Mucosa of descending colon (tissue), 3 donors: ENCODE measurements at places on chromosomes 1 and 21. TPM values are rescaled to one million over a fixed set of nuclear protein-coding genes. Genes with fewer than 3 reads are reported as not detected.

DNA sequence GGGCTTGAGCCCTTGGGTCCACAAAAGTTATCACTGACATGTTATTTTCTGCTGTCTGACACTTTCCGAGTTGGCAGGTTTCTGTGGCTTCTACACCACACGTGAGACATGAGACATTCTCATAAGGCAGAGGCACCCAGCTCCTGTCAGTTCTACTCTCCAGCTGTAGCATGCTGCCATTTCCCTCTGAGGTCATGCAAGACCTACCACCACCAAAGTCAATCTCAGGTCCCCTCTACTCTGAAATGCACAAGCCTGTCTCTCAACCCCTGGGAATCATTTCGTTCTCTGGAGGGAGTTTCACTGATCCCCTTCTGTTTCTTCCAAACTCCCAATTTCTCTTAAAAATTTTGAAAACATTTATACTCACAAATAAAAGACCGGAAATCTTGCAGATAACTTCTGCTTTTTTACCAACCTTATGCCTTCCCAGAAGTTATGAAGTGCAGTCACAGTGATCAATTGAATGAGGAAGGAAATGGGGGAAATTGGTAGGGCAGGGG, 39.5 kb upstream of the CR2 start:
- DNase-seq = no peak

- DNase-seq = peak; percentile 19
Measured at GRCh38 chr1:175725684-175726083, 17.7 kb downstream of the TNR start.

Gene RSBN1
- 28.3 TPM for total RNA-seq

GRCh38 chr1:6090996-6091822, 45.5 kb downstream of the KCNAB2 start:
- no peak for DNase-seq

DNA sequence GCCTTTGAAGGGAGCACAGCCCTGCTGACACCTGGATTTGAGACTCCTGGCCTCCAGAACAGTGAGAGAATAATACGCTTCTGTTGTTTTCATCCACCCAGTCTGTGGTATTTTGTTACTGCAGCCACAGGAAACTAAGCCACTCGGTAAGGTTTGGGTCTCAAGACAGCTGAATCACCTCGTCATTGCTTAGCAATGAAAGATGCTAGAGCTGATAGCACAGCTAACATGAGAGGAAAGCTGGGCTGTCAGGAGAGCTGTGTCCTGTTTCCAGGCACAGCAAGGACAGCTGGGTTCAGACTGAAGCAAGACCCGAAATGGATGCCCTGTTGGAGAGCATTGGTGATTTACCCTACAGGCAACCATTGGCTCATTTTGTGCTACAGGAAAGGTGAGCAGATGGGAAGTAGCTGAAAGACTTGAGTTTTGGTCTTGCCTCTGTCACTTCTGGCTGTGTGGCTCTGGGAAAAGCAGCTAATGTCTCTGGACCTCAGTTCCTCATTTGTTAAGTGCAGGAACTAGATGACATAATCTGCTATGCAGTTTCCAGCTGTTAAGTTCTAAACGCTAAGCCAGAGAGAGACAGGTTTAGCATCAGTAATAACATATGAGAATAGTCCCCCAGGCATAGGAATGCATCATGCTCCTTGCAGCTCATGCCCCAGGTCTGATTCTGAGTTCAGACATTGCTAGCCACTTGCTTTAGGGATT, 58.0 kb downstream of the CLIC6 start:
- no peak for DNase-seq

DNA sequence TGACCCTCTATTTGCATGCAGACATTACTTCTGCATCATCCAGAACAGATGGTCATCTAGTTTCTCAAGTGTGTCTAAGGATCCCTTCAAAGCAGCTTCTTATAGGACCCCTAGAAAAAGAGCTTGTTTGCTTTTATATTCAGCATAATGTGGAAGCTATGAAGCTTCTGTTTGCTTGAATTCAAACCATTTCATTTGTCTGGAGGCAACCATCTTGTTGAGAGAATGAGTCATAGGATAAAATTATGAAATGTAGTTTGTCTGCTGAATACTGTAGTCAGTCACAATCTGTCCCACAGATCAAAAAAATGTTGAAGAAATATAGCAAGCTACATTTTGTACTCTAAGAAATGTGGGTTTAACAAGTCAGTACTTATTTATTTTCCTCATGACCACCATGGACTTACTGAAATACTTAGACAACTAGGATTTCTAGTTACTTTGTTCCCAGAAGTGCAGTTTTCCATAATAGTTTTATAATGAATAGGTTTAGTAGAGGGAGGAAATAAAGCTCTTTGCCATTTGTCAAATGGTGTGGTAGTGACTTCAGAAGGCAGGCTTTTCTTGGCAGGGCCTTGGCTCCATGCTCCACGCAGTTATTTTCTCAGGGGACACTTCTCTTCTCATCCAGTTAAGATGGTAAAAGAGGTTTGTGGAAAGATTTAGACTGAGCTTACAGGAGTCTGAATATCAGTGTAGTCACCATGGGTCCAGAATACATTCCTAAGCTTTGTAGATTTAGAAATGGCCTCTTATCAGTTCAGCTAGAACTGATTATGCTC, 74.8 kb upstream of the DEPDC1 start:
- no peak for DNase-seq

DNA sequence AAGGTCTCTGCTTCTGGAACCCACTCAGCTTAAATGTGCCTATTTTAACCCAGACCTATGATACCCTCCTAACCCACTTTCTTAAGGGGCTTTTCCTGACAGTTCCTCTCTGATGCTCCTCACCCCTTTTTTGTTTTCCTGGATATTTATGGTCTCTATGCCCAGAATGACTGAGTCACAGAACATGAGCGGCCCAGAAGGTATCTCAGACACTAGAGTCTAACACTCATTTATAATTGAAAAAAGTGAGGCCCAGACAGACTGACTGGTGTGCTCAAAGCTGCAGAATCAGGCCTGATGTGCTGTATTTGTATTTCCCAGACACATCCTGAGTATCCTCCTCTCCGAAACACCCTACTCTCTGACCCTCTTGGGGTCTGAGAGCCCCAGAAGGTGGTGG, 44.0 kb downstream of the LRRC71 start:
- no peak for DNase-seq

Gene DOCK7
- 40.4 TPM for total RNA-seq

DNA sequence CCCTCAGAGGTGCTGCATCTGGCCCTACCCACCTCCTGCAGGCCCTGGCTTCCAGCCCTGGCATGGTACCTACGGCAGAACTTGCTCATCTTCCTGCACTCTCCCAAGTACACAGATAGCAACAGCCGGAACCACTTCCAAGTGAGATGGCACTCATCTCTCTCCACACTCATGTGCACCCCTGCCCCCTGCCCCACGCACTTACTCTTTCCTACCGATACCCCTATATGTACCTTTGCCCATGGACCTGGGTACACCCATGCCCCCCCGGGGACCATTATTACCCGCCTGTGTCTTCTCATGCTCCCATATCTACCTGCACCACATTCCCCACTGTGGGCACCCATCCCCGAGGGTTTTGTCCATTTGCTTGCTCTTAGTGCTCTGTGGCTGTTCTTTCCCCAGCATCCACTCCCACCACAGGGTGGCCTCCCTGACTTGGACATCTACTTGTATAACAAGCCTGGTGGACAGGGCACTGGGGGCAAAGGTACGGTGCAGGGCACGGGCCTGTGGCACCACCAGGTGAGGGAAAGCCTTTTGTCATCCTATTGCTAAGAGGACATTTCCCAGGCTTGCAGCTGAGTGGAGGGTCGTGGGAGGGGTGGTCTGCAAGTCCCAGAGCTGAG, 14.7 kb downstream of the HYI start:
- DNase-seq = no peak

DNA sequence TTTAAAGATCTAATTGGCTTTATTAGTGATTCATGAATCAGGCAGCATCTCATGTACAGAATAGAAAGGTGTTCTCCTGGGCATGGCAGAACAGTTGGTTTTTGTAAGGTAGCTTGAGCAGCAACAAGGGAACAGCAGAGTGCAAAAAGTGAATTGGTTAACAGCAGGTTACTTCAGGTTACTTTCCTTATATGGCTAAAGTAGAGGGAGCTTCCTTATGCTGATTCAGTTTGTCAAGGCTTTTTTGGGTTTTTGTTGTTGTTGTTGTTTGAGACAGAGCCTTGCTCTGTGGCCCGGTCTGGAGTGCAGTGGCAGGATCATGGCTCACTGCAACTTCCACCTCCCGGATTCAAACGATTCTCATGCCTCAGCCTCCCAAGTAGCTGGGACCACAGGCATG, 132.8 kb downstream of the CDC7 start:
- no peak for DNase-seq

DNA sequence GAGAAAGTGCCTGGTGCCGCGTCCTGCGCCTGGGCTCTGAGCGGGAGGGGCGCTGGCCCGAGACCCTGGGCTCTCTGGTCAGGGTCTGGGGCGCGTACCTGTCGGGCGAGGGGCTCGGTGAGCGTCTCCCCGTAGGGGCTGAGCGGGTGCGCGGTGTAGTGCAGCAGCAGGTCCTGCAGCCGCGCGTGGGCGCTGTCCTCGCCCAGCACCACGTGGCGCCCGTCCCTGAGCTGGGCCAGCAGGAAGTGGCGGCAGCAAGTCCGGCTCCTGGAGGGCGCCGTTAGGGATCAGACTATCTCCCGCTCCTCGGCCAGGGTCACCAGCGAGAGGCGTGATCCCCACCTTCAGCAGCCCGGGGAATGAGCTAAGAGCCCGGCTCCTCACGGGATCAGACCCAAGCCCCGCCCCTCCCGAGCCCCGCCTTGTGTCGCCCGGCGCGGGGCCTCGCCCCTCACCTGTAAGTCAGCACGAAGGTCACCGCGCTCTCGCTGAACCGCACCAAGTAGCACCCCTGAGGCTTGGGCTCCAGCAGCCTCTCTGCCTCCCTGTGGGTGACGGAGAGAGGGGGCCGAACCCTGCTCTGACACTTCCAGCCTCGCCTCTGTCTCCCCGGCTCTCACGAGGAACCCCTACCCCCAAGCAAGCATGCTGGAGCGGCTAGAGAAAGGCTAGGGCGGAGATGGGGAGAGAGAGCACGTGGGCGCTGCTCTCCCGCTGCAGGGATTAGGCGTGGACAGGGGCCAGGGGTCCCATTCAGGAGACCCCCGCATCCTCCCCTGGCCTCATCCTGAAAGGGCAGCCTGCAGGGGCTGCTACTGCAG, 2.7 kb downstream of the SH2D2A start:
- peak; percentile 79 for DNase-seq

DNA sequence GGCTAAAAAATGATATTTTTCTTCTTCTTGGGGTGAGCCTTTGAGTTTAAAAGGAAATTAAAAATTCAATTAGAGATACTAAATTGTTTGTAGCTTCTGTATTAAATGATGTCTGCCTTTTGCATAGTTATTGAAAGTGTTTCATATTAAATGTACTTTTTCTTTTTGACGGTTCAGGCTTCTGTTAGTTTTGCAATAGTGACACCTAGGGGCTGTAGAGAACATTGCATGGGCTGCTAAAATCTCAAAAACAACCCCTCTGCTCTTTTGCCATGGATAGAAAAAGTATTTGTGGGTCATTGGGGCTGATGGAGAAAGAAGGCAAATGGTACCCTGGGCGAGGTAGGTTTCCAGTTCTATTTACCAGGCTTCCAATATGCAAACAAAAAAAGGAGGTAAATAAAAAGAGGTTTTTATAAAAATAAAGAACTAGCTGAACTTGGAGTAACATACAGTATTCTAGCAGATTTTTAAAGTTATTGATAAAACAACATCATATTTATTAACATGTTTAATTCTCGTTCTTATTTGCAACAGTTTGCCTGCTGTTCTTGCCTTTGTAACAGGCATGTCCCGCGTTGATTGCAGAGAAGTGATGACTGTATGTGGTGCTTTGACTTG, 115.4 kb upstream of the HOOK1 start:
- no peak for DNase-seq

GRCh38 chr1:205631768-205632668, at the start of gene ELK4:
TSS of gene ELK4 (minus strand) at chr1:205632011. CDS start at chr1:205623882, 8,129 bp downstream.
- DNase-seq = peak; percentile 99

Gene SAMD13
- 21.0 TPM for total RNA-seq

DNA sequence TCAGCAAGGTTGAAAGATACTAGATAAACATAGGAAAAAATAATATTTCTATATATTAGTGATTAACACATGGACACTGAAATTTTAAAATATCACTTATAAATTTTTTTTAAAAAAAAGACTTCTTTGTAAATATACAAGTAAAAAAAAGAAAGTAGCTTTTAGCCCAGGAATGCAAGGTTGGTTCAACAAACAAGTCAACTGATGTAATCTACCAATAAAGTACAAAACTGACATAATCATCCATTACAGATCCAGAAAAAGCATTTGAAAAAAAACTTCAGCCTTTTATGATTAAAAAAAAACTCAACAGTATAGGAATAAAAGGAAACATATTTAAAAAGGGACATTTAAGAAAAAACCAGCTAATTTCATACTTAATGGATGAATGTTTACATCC, 48.4 kb downstream of the TRMT1L start:
- DNase-seq = no peak

- DNase-seq = no peak
Measured at GRCh38 chr1:167934426-167935215, 1.9 kb upstream of the DCAF6 start.

- no peak for DNase-seq
Measured at GRCh38 chr1:10451287-10451686, 1.5 kb downstream of the CORT start.
